ENCODE measurements at places on chromosomes 7 and 10.
A peak's percentile ranks its signal among the peaks of the same experiment; 100 is the strongest.

DNA sequence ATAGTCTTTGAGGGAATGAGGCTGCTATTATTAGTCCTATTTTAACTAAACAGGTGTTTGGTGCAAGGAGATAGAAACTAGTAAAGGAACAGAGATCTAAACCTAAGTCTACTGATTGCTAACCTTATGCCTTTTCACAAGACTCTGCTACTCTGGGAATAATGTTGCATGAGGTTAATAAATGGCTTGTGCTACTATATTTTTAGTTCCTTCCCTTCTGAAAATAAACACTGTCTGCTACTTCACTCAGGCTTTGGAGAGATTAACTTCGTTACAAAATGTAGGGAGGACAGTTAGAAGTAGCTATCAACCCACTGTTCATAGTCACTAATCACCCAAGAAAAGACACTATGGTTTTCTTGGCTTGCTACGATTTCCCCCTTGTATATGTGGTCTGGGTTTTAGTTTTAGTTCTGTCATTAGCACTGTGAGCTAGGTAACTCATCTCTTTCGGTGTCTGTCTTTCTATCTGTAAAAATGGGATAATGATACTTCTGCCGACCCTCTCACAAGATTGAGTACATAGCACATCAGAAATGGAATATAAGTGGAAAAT, 296.2 kb downstream of the LRRTM3 start:
- no peak for DNase-seq

DNA sequence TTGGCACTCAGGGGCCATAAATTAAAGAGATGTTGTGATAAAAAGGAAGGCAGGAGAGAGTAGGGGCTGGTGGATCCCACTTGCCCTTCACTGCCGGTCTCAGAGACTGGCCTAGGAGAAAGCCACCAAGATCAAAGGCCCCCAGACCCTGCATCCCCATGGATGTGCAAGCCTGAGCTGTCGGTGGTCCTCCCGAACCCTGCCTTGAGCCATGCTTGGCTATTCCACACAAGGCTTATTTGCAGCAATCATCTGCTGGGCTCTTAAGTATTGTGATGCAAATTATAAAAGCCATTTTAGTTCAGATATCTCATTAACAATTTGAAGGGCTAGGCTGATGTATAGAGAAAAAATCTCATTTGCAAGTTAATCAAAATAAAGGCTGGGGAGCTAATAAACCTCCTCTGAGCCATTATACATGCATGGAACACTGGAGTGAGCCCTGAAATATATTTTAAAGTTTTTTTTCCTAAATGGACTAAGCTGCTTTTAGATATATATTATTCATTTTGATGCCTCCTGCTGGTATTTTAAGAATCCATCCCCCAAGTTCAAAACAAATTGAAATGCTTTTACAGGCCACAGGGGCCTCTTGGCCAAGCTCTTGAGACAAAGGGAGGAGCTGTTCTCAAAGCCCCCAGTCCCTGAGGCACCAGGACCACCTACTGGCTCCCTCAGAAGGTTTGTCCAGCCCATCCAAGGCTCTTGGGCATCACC, 28.1 kb downstream of the OAT start:
- DNase-seq, result no peak

GRCh38 chr7:80804589-80804988, 114.3 kb downstream of the SEMA3C start:
- no peak for DNase-seq

- no peak for DNase-seq
These were observed 77.9 kb upstream of the RHOBTB1 start for GRCh38 chr10:61021926-61022325.

- DNase-seq, result no peak
These were observed 83.8 kb downstream of the DLG5 start for GRCh38 chr10:77842652-77843212.

DNA sequence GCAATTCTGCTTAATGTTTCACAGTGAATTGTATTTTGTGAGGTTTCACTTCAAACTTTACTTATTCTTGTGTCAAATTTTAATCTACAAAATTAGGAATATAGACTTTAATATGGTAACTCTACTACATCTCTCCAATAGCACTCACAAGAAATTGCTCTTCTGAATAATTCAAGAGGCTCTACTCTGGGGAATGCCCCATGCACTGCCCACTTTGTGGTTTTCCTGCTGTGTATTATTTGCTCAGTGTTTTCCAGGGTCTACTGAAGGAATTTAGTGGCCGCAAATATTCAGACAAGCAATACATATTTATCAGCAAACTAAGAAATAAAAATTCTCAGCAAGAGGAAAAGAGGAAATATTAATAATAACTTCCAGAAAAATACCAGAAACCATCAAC, 611.4 kb downstream of the TNS3 start:
- DNase-seq, result no peak

GRCh38 chr10:103254538-103255325, 9.0 kb downstream of the RPEL1 start:
- peak; percentile 71 for DNase-seq

- no peak for DNase-seq
These were observed 71.9 kb upstream of the TNS3 start for GRCh38 chr7:47653550-47654411.

DNA sequence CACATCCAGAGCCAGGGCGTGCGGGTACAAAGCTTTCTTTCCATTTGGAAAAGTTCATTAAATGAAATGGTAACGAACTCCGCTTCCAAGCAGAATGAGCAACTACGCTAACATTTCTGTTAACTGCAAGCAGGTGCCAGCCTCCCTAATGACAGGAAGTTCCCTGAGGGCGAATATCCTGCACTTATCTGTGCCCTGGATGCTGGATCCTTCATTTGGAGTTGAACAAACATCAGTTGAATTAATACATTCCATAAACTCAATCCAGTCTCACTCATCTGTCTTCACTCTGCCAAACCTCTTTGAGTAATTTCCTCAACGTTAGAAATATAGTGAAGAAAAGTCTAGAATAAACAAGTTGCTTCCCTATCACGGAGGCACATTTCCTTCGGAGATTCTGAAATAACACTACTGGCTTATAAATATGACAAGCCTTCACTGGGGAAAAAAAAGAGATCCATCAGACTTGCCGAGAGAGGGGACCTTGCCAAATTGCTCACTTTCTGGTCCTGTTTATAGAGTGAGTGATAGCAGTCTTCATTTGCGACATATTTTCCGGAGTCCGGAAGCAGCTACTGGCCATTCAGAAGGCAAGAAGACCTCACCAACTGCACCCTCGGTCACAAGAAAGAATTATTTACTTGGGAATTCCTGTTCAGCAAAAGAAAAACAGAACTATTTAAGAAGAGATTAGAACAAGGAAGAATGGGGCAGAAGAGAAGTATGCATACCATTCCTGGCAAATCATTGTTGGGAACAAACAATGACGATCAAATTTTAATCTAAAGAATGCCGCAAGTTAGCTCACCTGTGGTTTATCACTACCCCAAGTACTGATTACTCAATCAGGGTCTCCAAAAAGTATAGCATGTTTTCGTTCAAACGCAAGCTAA, 196.4 kb downstream of the FAM107B start:
- DNase-seq, result no peak

DNA sequence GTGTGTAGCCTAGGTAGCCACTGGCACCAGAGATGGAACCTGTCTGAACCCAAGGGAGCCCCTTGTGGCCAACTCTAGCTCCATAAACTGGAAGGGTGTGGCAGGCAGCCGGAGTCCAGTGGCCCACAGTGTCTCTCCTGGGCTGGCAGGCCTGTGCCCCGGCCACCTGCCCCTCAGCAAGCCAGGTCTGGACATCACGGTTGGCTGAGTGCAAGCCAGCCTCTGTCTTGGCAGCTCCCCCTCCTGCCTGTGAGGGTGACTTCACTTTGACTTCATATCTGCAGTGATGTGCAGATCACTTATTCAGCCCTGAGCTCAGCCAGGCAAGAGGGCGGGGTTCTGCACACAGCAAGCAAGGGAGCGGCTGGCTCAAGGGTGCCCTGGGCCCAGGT, 1.3 kb upstream of the RET start:
- peak; percentile 14 for DNase-seq

DNA sequence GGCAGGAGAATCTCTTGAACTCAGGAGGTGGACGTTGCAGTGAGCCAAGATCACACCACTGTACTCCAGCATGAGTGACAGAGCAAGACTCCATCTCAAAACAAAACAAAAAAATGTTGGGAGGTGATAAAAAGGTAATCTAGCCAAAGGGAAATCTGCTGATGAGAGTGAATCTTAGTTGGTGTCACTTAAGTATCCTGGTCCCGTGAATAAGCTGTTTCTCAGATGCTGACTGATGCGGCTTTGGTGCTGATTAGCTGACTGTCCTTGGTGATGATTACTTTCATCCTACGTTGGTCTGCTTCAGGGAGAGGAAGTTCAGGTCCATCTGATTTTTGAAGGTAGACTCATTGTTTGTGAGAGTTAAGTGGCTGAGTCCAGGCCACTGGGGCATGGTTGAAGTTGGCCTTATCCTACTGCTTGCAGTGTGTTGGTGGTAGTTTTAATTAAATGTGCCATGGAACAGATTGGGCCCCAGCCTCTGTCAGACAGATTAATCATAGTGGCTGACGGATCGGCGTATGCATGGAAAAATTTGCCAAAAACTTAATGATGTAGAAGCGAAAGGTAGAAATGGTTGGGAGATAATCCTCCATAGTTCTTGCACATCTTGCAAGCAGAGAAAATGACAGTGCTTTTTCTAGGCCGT, 17.4 kb upstream of the TMEM236 start:
- DNase-seq, result no peak

DNA sequence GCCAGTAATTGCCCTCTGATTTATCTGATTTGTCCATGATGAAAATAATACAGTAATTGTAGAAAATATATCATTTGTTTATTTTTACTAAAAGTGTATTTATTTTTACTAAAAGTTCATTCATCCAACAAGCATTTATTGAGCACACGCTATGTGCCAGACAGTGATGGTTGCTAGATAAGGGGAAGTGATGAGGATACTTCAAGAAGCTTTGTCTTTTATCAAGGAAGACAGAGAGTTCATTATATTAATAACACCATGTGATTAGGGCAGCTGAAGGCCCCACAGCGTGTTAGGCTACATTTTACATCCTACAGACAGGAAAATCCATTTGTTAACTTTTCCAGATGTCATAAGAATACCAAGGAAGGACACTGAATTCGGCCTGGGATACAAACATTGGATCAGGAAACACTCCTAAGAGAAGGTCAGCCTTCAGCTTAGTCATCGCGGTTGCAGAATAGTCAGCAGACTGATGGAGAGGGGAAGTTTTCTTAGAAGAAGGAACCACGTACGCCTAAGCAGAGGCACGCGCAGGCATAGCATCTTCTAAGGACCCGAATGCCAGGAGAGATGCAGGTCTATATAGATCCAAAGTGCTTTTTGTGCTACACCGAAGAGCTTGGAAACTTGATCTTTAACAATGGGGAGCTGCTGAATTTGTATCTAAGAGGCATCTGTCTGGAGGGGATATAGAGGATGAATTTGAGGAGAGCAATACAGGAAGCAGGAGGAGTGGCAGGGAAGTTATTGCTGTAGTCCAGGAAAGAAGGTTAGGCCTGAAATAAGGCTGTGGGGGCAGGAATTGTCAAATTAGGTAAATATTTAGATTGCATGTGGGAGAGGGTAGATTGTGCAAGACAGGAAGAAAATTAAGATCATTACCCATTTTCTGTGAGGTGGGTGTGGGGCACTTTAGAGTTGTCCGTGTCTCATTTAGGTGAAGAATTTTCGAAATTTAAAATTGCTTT, 85.7 kb downstream of the LRGUK start:
- no peak for DNase-seq

- peak; percentile 95 for DNase-seq
These were observed at the start of gene HSPB1 for GRCh38 chr7:76302347-76303201. Gene HSPB1, plus strand, starts transcription at chr7:76302673. Its CDS starts 40 bp downstream, at chr7:76302713.

DNA sequence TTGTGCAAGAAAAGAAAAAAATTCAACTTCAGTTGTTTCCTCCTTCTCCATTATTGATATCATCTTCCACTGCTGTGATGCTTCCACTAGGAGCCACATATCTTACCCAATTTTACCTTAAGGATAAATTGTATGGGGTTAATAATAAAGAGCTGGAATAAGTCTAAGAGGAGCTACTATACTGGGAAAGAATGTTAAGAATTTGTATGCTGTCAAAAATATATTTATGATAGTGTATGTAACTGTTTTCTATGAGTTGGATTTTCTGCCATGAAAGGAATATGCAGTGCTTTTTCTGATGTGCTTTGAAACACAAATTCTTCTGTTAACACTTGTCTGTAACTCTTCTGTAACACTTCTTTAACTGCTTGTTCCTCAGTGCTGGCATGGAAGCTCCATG, 219.1 kb downstream of the VTI1A start:
- DNase-seq, result no peak

GRCh38 chr7:107966711-107967110, 36.2 kb downstream of the LAMB1 start:
- DNase-seq, result peak; percentile 85

DNA sequence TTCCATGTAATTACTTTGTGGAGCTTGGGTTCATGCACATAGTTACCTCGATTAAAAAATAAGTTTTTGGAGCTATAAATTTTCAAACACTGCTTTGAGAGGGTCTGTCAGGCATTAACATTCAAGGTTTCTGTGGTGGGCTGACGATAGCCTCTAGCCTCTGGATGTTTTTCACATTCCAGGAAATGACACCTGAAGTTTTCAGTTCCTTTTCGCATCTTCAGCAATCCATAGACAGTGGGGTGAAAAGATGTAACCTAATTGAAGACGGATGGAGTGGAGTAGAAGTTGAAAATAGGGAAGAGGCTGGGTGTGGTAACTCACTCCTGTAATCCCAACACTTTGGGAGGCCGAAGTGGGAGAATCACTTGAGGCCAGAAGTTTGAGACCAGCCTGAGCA, 197.7 kb downstream of the AUTS2 start:
- DNase-seq, result no peak

DNA sequence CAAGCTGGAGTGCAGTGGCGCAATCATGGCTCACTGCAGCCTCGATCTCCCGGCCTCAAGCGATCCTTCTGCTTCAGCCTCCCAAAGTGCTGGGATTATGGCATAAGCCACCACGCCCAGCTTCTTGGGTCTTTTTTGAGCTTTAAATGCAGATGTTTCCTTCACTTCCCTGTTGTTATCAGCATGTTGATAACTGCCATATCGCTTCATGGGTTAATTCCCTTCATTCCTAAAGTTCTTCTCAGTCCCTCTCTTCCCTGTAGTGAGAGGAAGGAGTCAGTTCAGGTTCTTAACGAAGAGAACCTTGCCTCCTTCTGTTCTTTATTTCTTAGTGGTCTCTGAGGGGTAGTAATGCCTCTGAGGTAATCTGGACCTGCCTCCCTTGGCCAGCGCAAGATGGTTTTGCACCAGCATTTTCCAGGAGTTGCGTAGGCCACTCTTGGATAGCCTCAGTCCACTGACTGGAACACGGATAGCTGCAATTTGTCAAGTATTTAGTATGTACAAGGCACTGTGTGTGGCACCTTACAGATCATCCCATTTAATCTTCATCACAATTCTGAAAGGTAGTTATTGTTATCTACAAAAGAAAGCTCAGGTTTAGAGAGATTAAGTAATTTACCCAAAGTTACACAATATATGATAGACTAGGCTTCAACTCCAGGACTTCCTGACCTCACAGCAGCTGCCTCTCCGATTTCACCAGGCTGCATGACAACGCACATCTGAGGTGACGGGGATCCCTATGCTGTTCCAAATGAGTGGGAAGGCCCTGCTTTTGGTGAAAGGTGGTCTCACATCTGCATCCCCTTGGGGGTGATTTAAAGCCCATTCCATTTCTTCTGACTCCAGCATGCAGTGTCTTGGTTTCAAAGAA, 60.5 kb downstream of the GATA3 start:
- DNase-seq, result no peak
